ENCODE measurements at places on chromosomes 3 and 15.

DNA sequence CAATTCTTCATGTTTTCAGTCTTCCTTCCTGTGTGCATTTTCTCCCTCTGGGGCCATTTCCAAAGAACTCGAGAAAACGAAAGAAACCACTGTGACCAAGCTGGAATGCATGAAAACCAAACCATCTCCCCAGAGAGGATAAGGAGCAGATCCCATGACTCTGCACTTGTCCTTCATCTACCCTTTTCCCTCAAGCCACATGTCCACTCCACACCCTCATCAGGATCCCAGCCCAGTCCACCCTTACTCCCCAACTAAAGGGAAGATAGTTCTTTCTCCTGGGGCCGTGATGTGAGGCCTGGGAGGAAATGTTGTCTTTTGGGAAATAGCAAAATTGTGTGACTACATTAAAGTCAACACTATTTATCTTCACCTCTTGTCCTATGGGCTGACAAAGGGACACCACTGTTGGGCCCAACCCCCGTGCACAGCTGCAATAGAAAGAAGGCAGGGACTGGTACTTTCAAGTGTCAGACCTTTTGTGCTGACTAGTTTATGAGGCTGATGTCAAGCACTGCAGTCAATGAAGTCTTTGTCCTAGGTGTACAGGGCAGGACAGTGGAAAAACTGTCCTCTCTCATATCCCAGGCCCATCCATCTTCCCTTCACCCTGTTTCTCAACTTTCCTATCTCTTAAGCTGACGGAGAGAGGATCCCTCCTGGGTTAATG is 487.1 kb upstream of the NR2F2 start:
- no peak for DNase-seq

DNA sequence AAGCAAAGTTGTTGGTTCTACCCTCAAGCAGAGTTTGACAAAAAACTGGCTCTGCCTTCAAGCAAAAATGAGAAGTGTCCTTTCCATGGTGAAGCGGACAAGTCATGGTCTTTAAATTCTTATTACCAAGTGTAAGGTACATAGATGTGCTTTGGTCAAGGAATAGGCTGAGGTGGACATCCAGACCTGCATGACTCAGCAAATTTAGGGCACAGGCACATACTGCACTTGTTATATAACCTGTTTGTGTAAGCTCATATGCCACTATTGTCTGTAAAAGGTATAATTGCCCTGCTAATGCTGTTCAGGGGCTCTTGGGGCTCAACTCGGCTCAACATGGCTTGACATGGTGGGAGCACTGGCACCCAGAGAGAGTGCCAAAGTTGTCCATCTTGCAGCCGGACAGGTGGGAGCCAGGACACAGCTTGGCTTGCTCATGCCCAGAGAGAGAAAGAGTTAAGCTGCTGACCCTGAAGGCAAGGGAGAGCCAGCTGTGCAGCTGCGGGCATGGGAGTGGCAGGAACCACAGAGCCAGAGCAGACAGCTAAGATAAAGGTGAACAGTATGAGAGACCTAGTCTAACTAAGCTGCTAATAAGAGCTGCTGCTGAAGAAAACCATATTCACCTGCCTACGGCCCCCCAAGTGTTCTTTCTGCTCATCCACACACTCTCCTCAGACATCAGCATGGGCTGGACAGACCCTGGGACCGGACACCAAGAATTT is 17.7 kb downstream of the MCCC1 start:
- DNase-seq: no peak

GRCh38 chr3:19994796-19995195 is 17.3 kb downstream of the PP2D1 start:
- no peak for DNase-seq

DNA sequence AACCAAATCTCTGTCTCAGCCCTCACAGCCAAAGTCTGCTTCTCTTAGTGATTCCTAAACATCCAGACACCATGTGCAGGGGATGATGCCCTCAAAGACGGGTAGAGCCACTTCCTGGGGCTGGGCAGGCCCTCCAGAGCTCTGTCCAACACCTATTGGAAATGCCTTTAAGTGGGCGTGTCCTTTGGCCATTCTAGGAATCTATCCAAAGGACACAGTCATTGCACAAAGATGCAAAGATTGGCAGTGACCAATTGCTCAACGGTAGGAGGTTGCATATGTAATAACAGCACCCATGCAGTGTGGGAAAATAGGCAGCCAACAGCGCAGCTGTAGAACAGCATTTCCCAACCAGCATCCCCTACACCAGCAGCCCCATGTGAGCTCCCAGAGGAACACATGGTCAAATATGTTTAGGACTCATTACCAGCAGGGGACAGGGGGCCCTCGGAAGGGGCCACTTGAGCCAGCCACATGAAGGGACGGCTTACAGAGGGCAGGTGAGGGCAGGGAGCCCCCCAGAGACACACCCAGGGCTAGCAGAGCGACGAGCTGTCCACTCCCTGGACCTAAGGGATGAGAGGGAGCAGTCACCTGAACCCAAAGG is 142.8 kb upstream of the IQSEC1 start:
- no peak for DNase-seq

- DNase-seq: no peak
These were observed 10.5 kb downstream of the LOXL1 start for GRCh38 chr15:73936588-73937290.
